ENCODE measurements at places on chromosomes 3 and 15. TPM values are rescaled to one million over a fixed set of nuclear protein-coding genes. Genes with fewer than 3 reads are reported as not detected.

DNA sequence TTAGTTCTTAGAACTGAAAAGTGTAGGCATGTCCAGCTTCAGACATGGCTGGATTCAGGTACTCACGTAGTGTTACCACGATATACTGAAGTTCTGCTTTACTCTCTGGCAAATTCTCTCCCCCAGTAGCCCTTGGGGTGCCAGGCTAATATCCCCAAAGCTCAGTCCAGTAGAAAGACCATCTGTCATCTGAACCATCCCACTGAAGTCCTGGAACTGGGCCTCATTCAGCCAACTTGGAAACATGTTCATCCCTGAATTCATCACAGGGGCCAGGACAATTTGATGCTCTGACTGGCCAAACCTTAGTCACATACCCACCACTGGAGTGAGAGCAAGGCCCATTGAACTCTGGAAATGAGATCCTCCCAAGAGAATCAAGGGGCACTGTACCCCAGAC is 8.2 kb downstream of the EFCC1 start:
- no peak for DNase-seq

GRCh38 chr3:108407886-108408285 is 102.5 kb downstream of the MYH15 start:
- DNase-seq: no peak

DNA sequence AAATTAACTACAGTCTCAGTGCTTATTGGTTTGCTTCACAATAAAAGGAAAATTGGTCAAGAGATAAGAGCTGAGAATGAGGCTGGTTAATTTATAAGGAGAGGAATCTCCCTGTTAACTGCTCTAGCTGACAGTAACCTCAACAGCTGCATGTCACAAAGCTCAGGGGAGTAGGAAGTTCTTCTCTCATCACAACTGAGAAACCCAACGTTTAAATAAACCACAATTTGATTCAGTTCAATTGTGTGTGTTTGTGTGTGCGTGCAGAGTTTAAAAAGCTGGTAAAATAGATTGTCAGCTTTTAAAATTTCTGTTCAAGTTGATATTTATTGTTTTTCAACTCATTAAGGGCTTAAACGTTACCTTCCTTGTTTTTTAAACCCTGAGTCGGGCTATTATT is 3.5 kb upstream of the TGFBR2 start:
- DNase-seq: no peak

DNA sequence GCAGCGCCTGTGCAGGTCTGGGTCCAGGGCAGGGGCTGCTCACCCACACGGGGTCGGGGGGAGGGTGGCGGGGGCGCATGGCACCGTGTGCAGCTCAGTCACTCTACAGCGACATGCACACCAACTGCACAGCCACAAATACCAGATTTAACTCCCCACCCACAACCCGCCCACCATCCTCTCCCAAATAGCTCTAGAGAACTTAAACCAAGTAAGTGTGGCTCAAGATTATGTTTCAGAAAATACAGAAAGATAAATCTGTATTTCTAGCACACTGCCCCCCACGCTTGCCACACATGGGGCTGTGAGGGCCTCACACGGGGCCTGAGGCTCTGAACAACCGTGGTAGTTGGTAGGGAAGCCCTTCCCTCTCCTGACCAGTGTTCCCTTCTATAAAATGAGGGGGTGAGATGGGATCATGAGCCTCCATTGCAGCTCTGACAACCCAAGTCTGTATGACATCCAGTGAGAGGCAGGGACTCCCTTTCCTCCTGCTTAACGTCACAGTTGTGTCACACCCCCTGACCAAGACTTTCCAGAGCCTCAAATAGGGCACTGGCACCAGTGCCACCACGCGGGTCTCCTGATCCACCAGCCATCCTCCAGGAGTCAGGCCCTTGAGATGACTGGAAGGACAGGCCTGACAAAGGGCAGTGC is 23.1 kb downstream of the POC1A start:
- DNase-seq: no peak

DNA sequence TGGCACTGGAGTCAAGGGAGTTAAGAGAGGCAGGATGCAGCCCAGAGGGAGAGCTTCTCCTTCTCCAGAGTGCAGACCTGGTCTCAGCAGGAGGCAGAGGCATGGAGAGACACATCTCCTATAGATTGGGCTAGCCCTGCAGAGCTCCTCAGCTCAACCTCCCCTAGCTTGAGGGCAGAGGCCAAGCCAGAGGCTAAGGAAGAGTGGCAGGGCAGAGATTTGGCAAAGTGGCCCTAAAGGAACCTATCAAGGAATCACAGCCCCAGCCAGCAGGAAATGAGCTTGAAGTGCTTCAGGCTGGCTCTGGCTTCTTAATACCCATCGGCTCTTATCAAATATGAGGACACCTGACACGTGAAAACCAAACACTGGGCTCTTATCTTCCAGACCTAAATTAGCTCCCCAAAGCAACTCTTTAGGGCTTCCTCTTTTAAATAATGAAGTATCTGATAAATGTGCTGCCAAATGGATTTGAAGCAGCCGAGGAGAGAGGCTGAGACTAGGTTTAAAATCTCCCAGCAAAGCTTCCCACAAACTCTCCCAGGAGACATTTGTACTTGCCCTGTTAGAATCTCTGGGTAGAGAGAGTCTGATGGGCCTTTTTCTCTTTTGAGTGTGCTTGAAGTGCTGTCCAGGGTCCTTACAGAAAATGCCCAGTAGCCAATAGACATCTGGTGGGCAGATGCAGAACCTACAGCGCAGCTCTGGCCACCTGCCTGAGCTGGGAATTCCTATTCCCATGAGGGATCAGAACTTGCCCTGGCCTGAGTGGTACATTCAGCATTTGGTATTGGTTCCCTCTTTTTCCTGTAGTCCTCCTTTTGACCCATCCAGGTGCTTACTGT is 271.4 kb downstream of the CLSTN2 start:
- peak; percentile 71 for DNase-seq

- peak; percentile 72 for DNase-seq
These were observed 2.2 kb downstream of the CHRNB4 start for GRCh38 chr15:78638658-78639314.

DNA sequence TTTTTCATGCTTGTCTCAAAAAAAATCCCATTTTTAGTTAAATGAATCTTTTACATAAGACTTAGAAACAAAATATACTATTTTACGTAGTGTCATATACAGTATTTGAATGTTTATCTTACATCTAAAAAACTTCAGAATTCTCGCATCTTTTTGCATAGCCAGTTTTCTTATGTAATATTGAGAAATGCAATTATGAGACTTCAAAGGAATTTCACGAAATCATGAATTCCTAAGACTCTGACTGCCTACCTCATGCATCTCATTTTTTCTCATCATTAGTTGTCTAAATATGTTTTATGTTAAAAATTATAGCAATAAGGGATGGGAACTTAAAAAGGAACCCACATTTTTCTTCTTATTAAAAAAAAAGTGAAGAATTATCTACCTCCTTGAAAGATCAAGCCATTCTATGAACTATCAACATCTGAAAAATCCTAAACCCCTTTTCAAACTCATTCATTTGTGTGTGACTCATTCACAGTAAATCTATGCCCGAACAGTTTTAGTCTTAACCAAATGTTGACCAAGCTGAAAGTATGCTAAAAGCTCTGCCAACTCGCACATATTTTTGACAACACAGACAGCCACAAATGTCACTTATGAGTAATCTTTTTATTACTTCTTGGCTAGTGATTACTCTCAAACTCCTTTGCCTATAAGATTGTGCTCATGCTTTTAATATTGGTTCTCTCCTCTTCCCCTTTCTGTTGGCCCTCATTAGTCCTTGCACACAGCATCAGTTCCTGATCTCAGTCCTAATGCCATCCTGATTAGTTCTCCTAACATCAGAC is 115.9 kb downstream of the DCLK3 start:
- DNase-seq: no peak

- peak; percentile 33 for DNase-seq
These were observed 48.8 kb downstream of the EPHA6 start for GRCh38 chr3:96863129-96863740.

- no peak for DNase-seq
These were observed 112.9 kb downstream of the OXNAD1 start for GRCh38 chr3:16377847-16378302.

DNA sequence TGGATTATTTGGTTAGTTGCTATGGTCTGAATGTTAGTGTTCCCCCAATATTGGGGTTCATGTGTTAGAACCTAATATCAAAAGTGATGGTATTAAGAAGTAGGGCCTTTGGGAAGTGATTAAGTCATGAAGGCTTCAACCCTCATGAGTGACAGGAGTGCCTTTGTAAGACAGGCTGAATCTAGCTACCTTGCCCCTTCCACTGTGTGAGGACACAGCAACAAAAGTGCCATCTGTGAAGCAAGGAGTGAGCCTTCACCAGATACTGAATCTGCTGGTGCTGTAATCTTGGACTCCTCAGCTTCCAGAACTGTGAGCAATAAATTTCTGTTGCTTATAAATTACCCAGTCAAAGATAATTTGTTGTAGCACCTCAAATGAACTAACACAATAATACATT is 22.6 kb upstream of the SATB1 start:
- no peak for DNase-seq

DNA sequence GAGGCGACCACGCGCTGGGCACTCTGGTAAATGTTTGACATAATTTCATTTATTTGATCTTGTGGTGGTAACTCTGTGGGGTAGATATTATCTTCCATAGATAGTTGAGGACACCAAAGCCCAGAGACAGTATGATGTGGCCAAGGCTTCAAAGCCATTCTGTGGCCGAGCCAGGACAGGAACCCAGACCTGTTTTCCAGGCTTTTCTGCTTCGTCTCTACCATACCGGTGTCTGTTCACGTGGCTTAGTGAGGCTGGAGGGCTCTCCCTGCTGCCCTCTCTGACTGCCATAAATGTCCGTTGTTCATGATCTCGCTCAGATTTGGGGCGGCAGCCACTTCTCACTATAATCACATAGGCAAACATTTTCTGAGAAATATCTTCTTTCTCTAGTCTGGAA is 134.7 kb downstream of the PEX5L start:
- no peak for DNase-seq

DNA sequence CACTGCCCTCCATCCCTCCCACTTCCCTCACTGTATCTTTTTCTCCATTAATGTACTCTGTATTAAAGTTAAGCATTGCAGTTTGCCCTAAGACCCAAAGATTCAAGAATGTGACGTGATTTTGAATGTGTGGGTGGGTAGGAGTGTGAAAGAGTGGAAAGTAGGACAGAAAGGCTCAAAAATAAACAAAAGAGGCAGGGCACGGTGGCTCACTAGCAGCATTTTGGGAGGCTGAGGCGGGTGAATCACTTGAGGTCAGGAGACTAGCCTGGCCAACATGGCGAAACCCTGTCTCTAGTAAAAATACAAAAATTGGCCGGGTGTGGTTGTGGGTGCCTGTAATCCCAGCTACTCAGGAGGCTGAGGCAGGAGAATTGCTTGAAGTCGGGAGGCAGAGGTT is 18.4 kb downstream of the TFRC start:
- DNase-seq: no peak

GRCh38 chr3:132220986-132221385 is 96.2 kb upstream of the ACP3 start:
- DNase-seq: no peak

DNA sequence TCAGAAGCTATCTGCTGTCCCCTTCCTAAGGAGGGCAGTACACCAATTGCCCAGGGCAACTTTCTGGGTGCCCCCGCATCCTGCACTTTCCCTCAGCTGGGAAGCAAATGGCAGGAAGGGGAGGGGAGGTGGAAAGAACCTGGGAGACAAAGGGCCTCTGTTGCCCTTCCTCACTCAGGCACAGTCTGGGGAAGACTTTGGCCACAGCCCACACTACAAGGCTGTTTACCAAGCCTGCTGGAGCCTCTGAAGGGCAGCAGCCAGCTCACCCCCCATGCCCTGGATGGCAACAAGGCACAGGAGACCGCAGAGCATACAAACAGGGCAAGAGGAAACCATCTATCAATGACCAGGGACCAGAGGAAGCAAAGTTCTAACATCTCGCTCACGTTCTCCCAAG is 42.4 kb downstream of the ARRDC4 start:
- DNase-seq: no peak

GRCh38 chr3:11735638-11736037 is 91.9 kb upstream of the VGLL4 start:
- no peak for DNase-seq

DNA sequence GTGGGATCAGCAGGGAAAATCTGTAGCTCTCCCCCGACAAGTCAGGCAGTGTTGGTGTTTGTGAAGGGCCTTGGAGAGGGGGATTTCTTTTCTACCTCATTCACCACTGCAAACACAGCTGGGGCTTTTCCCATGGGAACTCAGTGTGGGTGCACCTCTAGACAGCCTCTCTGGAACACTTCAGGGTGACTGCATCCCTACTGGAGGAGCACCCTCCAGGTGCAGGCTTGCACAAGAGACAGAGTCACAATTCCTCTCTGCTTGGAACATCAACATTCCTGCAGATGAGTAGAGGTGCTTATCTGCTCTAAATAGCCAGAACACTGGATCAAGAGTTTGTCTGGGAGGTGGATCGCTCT is 72.7 kb upstream of the AKAP13 start:
- DNase-seq: no peak

The NUP210 gene
- 31.8 TPM for polyA plus RNA-seq

The KLHL40 gene
- polyA plus RNA-seq: not detected

The SELENOK gene
- polyA plus RNA-seq: 68.7 TPM

The TFG gene
- 139 TPM for polyA plus RNA-seq

The RPP25 gene
- polyA plus RNA-seq: 3.9 TPM

The PRSS50 gene
- 5.1 TPM for polyA plus RNA-seq

The RTF1 gene
- polyA plus RNA-seq: 57.7 TPM

The TLR9 gene
- polyA plus RNA-seq: 0.28 TPM
